ENCODE measurements at places on chromosomes 12 and 14.

GRCh38 chr14:99645545-99646505 lies 896 bp downstream of the HHIPL1 start:
- DNase-seq: no peak

DNA sequence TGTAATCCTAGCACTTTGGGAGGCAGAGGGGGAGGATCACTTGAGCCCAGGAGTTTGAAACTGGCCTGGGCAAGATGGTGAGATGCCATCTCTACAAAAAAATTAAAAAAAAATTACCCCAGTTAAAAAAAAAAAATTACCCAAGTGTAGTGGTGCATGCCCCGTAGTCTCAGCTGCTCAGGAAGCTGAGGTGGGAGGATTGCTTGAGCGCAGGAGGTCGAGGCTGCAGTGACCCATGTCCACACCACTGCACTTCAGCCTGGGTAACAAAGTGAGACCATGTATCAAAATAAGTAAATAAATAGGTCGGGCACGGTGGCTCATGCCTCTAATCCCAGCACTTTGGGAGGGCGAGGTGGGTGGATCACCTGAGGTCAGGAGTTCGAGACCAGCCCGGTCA lies 128.8 kb downstream of the VRK1 start:
- DNase-seq: no peak

DNA sequence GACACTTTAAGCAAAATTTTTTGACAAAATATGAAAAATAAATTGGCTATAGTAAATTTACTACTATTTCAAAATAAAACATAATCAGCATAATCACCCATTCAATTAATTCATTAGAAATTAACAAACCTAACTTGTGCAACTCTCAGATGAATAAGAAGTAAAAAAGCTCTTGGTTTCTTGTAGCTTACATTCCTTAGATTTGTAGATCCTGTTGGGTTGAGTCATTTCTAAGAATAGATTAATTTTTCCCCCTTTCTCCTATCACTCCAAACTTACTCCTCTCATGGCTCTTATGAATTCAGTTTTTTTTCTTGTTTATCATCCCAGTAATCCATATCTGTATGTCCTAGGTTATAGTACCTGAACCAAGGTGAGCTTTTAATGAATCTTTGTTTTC lies 230.9 kb upstream of the LRIG3 start:
- no peak for DNase-seq

DNA sequence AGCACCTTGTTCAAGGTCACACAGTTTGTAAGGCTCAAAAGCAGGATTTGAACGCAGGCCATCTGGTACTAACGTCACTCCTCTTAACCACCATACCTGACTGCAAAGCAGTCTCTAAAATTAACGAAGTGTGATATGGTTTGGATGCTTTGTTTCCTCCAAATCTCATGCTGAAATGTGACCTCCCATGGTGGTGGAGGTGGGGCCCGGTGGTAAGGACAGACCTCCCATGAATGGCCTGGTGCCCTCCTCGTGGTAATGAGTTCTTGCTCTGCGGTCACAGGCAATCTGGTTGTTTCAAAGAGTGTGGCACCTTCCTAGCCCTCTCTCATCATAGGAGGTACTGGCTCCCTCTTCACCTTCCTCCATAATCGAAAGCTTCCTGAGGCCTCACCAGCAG lies 102.2 kb upstream of the BCL2L14 start:
- no peak for DNase-seq

DNA sequence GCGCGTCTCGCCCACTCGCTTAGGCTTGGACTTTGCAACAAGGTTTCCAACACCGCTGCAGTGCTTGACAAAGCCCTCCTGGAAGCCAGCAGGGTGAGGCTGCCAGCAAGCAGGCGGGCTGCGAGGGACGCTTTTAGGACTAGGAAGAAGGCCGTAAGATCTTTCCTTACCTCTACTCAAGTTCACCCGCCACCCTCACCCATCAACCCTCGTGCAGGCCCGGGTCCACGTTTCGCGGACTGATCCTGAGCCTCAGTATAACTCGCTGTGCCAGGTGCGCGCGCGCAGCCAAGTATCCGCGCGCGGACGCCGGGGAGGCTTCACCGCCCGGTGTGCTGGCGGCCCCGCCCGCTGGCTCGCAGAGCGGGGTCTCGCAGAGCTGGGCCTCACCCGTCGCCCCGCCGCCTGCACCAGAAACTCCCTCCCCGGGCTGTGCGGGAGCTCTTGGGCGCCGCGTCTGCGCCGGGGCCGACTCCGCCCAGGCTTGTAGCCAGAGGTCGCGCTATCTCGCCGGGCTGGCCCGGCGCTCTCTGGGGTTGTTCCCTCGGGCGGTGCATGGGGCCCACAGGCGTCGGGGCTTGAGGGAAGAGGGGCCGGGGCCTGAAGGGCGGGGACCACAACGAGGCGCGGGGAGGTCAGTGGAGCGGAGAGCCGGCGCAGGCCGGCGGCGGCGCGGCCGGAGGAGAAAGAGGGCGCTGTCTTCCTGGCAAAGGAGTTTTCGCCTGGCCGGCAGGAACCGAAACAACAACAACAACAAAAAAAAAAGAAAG lies 7.6 kb upstream of the SIX1 start:
- DNase-seq: no peak

GRCh38 chr12:48420039-48420775 lies 52.2 kb upstream of the ANP32D start:
- no peak for DNase-seq

DNA sequence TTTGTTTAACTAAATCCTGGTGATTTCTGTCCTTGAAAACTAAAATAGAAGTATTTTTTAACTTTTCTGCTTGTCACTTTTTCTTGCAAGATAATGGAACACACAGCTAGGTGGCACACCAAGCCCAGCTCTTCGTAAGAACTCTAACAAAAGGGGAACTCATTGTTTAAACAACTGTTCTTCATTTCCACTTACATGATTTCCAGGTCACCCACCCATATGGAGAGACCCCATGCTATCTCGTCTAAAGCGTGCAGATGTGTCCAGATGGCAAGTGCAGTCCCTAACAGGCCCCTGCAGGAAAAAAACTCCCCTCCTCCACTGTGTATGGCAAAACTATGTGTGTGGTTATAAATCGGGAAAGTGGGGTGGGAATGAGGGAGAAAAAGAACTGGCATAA lies 43.3 kb upstream of the NT5DC3 start:
- DNase-seq: peak; percentile 21

- DNase-seq: no peak
Observed at GRCh38 chr12:71958993-71959578, 20.4 kb downstream of the TPH2 start.

DNA sequence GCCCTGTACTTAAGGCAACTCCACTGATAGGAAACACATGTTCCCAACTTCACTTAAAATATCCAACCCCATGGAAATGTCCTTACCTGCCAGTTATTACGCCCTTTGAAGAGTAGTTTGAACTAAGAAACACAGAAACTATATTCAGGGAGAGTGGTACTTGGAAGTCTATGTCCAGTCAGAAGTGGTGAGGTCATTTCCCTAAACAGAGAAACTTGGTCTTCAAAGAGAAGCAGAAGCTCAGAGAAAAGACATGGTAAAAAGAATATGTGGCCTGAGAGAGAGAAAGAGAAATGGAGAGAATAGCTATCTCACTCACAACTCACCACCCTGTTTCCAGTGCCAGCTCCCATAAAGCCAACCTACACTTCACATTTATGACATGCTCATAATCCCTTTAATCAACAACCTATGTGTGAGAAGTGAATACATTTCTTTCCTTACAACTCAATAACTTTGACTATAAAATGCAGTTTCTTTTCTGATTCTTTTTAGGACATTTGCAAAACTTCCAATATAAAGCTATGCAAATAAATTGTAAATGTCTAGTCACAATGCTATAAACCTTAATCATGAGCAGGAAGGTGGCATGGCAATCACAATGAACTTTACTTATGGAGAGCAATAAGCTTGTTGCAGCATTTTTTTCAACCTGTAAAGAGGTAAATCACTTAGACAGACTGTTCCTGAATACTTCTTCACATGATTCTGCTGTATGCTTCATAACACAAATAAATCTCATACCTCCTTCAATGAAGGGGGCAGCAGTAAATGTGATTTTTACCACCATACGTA lies 67.1 kb downstream of the CPNE8 start:
- no peak for DNase-seq

DNA sequence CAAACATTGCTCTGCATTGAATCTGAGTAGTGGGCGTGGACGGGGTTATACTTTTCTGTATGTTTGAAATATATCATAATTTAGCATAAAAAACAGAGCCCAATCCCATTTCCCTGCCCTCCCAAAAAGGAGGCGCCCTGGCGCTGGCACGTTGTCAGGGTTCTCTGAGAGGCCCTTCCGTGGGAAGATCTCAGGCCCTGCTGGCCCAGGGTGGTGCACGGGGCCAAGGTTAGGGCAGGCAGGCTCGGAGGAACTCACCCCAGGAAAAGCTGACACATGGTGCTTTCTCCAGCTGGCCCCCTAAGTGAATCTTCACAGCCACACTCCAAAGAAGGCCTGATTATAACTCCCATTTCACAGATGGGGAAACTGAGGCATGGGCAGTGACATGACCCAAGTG lies 17.2 kb downstream of the DIO3 start:
- DNase-seq: no peak

- DNase-seq: peak; percentile 73
Observed at GRCh38 chr14:68976160-68977067, 2.7 kb downstream of the ACTN1 start.

GRCh38 chr12:7995266-7995963 lies 37.1 kb upstream of the FOXJ2 start:
- DNase-seq: peak; percentile 88
